CD4-positive, alpha-beta T cell treated with Interleukin-15 for 4 hours (primary cell): ENCODE measurements at places on chromosomes 2 and 18.
A peak's percentile ranks its signal among the peaks of the same experiment; 100 is the strongest.

DNA sequence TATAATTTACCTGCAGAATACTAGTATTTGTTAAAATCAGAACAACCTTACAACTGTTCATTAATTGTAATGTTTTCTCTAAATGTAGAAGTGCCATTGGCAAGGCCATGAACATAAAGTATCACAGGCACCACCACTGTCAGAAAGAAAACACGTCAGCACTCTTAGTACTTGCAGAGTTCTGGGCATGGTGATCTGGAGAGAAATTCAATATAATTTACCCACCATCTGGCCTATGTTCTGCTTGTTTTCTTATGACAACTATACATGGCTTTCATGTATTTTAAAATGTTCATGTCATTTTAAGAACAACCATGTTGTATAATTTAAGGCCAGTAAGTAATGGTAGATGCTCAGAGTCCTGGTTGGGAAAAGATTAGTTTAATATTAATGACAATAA lies 114.2 kb upstream of the SULT1C3 start:
- DNase-seq: no peak

DNA sequence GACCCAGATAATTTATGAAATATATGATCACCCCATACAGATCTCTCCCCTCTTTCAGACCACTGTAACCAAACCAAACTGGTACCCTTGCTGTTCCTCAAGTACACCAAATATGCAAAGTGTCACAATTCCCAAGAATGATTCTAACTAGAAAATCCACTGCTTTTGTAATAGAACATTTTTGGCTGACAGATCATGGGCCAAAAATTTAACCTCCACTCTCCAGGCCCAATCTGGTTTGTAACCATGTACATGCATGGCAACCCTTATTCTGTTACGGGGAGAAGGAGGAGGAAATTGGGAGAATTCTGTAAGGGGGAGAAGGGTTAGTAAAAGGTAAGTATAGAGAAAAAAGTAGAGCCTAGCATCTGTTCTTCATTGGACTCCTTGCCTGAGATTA lies 62.0 kb downstream of the IKZF2 start:
- DNase-seq: no peak

GRCh38 chr2:138395565-138396306 lies 105.8 kb upstream of the SPOPL start:
- DNase-seq: no peak

DNA sequence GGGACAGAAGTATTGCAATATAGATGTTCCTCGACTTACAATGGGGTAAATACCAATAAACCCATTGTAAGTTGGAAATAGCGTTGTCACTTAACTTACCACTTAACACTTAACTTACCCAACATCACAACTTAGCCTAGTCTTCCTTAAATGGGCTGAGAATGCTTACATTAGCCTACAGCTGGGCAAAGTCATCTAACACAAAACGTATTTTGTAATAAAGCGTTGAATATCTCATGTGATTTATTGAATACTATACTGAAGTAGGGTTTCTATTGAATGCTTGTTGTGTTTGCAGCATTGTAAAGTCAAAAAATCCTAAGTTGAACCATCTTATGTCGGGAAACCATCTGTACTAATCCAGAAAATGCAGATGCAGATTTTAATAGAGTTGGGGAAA lies 23.6 kb downstream of the IL1R2 start:
- no peak for DNase-seq

- no peak for DNase-seq
Measured at GRCh38 chr2:101396316-101396717, 9.0 kb upstream of the CREG2 start.

DNA sequence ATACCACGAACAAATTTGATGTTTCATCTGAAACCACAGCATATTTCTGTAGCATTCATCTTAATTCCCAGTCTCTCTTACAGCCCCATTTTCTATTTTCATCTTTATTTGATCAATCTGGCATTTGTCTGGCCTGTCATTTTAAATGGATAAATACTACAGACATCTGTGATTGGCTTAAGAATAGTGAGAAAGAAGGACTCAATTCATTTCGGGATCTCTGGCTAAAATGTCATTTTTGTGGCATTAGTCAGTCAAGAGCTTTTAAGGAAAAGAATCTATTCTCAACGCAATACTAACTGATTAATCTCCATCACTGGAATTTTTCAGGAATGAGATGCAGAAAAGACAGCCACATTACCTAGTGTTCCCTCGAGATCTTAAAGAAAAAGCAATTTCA lies 585.9 kb downstream of the IRS1 start:
- DNase-seq: no peak

DNA sequence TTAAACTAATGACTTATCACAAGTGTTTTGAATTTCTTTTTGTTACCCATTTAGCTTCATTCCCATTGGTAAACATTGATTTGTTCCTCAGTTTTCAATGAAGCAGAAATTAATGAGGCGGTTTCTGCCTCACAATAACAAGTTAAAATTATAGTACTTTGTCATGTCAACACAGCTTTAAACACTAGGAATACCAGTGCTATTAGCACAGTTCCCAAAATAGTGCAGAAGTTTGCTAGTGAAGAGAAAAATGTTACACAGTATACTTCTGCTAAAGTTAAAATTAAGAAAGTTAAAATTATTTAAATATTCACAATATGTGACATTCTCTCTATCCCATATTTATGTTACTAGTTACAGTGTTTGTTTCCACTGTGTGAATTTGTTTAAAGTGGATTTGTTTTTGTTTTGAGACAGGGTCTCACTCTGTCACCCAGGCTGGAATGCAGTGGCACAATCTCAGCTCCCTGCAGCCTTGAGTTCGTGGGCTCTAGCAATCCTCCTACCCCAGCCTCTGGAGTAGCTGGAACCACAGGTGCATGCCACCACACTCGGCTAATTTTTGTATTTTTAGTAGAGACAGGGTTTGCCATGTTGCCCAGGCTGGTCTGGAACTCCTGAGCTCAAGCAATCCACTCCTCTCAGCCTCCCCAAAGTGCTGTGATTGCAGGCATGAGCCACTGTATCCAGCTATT lies 3.8 kb upstream of the CHN1 start:
- no peak for DNase-seq

DNA sequence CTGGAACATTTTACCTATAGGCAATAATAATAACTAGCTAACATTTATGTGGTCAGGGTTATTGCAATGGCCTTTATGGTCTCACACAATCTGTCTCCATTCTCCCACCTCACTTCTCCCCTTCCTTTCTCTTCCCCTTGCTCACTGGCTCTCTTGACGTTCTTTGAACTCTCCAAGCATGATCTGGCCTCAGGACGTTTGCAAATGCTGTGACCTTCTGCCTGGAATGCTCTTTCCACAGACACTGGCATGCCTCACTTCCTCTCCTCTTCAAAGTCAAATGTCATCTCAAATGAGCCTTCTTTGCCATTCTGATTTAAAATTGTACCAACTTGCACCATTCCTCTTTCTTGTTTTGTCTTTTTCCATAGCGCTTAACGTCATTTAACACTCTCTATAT lies 25.3 kb upstream of the GCG start:
- DNase-seq: no peak

GRCh38 chr2:96534701-96535181 lies 1.8 kb upstream of the ARID5A start:
- DNase-seq: no peak

GRCh38 chr2:23350041-23350791 lies 34.8 kb upstream of the KLHL29 start:
- DNase-seq: no peak

DNA sequence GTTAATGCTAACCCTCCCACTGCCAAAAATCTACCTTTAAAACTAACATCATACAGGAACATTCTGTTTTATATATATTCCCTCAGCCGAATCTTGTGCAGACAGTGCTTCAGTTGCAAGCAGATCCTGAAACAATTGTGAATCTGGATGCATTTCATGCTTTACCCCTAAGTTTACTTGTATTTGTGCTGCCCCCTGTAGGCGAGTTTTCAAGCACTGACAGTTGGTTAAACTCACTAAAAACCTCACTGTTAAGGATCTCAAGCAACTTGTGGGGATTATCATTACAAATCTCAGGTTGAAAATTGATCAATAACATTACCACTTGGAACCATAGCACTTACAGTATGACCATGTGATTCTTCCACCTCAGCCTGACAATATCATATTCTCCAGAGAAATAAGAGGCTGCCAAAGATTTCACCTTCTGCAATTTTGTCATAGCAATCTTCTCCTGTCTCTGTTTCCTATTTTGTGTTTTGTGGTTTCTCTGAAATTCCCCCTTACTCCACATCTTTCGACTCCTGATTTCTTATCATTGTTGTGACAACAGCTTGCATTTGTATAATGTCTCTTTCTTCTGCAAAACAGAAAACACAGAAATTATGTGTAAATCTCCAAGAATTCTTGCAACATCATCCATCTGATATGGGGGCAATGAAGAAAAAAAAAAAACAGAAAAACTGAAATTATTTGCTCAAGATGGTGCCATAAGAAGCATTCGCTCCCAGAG lies 354.6 kb upstream of the SETBP1 start:
- DNase-seq: no peak

GRCh38 chr2:200592406-200593075 lies 6.7 kb downstream of the AOX1 start:
- DNase-seq: no peak

DNA sequence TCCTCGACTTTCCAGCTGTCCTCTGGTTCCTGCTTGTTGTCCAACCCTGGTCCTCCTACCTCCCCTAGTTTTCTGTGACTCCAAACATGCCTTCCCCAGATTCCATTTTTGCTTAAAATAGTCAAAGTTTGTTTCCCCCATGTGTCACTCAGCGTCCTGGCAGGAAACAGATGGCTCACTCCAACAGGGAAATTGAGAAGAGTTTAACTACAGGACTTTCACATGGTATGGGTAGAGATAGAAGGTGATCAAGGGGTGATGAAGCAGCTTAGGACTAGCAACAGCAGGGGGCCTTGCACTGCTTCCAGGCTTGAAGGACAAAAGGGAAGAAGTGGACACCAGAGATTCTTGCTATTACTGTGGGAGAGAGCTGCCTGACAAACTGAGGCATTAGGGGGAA lies 6.1 kb upstream of the CUL3 start:
- DNase-seq: no peak

DNA sequence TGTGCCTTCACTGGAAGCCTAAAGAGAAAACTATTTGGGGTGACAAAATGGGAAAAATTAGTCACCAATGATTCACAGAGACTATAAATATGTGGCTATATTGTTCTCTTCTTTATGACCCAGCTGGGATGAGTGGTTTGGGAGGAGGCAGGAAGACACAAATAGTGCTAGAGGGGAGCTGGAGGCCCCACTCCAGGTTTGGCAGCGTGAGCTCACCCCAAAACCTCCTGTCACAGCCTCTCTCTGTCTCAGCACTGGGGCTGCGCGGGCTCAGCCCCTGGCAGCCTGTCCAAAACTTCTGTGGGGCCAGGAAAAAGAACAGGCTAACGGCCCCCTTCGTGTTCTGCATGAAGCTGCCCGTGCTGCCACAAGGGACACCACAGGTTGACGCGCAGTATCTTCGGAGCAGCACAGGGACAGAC lies 73.2 kb upstream of the LCLAT1 start:
- DNase-seq: no peak

DNA sequence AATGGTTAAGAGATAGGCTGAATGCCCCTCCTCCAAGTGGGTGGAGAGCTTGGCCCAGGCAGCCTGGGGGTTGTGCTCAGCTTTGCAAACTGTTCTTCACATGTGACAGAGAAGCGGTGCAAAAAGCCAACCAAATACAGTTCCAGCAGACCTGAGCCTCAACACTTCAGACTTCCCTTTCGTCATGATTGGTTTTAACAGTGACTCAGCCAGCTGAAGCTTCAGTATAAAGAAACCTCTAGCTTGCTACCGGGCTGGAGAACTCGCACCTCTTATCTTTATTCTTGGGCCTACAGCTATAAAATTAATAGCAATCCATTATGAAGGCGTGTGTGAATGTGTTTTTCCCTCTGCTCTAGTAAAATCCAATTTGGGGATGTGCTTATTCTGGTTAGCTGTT lies 20.0 kb downstream of the SETBP1 start:
- peak; percentile 46 for DNase-seq

GRCh38 chr2:118431586-118431985 lies 343.3 kb downstream of the INSIG2 start:
- DNase-seq: no peak

GRCh38 chr2:84879584-84880394 lies 1.1 kb downstream of the TRABD2A start:
- DNase-seq: no peak

- no peak for DNase-seq
Measured at GRCh38 chr18:77960791-77961410, 711.3 kb downstream of the GALR1 start.

DNA sequence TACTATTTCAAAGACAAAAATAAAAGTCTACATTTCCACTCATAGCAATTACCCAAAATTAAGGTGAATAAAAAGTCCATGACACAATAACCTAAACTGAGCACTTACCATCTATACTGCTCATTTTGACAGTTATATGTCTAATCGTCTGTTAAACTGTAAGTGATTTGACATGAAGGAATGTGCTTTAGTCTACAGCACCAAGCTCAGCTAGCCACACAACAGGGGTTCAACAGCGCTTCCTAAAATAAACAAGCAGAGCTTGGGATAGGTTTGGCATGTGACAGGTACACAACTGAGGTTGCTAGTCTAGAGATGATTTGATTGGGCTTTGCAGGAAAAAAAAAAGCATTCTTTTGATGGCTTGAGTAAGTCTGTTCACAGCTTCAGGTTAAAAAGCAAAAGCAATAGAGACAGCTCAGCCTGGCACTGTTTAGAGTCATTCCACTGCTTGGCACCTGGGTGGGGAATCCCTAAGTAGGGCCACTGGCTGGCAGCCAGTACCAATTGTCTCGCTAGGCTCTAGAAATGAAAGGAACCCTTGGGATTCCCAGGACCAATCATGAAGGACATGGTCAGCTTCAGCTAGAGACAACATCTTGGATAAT lies 78.6 kb downstream of the BARD1 start:
- no peak for DNase-seq

DNA sequence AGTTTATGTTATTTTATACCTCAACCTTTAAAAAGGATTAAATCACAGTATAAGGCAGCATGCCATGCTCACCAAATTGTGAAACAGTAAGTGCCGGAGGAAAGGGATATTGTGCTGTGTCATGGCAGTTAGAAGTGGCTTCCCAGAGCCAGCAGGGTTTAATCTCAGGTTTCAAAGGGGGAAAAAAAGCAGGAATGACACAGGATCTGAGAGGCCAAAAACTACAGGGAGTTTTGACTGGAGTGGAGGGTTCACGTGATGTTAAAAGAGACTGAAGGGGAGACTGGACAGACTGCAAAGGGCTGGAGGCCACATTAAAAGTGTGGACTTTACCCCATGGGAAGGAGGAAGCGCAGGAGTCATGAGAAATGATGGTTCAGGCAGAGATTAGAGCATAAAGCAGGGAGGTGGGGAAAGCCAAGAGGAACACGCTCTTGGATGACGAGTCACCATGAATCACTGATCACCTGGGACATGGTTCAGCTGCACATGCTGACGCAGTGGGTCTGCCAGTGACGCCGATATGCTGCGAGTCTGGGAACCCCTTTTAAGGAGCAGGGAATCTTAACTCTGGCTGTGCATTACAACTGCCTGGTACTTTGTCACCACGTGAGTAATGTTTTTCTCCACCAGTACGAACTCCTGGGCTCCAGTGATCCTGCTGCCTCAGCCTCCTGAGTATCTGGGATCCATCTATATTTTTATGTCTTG lies 6.1 kb downstream of the CHMP1B start:
- DNase-seq: no peak

- DNase-seq: no peak
Measured at GRCh38 chr2:28692411-28692810, 59.2 kb upstream of the PPP1CB start.

GRCh38 chr2:20187331-20187730 lies 37.6 kb downstream of the SDC1 start:
- no peak for DNase-seq
